ENCODE measurements at places on chromosomes 2 and 18.

GRCh38 chr2:52844701-52845423 is 922.7 kb upstream of the CHAC2 start:
- DNase-seq: no peak

DNA sequence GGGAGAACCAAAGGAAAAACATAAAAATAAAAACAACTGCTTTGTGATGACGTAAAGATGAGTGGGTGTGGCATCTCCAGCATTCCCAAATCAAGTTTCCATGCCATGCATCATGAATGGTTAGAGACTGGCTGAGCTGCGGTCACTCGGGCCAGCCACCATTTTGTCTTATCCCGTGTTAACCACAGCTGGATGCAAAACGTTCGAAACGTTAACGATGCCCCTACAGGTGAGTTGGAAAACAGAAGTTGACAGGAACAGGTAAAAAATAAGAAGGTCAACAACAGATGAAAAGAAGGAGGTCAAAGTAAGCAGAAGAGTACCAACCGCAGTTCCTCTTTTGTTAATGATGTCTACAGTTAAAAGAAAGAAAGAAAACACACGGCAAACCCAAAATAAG is 411.1 kb downstream of the NRXN1 start:
- no peak for DNase-seq

DNA sequence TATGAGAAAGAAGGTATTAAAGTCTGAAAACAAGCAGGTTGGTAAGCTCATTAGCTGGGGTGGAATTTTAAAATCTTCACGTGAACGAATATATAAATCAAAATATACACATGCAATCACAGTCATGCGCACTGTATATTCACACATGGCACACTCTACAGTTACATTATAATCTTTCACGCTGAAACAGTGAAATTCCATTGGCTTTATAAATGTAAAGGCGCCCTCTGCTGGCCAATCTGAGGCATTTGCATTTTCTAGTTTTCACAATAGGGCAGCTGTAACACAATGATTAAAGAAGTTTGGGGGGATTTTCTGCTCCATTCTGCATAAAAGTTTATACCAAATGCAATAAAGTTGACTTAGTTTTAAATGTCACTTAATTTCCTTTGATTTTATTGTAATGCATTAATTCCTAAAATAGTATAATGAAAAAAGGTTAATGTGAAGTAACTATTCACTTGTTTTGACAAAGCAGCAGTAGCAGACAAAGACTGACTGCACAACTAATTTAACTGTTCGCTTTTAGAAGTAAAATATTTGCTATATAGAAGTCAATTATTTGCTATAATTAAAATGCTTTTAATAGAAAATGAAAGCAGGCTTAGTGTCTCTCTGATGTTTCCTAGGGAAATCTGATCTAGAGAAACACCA is 17.2 kb downstream of the IFIH1 start:
- DNase-seq: peak; percentile 59

GRCh38 chr18:78525366-78526111 is 454.1 kb upstream of the SALL3 start:
- no peak for DNase-seq

GRCh38 chr2:215769246-215769645 is 244.1 kb downstream of the MREG start:
- no peak for DNase-seq

DNA sequence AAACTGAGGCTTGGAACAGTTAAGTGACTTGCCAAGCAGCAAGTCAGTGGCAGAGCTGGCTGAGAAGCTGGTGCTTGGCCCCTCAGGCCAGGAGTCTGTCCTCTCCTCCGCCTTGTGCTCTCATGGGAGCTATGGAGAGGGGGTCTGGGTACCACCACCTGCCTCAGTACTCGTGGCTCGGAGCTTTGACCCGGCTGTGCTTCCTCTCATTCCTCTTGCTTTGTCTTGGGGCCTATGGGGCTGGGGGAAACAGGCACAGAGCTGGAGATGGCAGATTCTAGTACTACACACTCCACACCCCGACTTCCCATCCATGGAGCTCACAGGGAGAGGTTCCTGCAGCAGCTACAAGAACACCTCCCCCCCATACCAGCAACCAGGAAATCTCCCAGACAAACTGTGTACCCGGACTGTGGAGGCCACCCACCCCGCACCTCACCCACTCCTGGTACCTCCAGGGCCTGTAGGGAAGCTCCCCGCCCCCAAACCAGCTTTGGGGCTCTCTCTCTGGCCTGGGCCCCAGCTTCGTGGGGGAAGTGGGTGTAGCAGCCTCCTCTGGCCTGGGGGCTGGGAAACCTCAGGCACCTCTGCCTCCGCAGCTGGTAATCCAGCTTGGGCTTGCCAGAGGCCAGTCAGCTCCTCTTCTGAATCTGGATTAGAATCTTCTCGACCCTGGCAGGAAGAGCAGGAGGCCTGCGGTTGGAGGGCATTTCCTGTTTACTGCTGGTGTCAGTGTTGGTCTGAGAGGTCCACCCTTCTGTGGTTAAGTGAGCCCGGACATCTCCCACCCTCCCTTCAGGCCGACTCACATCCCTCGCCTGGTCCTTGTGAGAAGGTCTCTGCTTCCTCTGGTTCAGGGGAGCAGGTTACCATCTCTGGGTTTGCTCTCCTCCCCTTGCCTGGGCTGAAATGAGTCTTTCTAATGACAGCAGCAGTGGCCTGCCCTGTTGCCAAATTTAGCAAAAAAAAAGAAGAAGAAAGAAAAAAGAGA is 22.3 kb upstream of the RHOB start:
- no peak for DNase-seq

DNA sequence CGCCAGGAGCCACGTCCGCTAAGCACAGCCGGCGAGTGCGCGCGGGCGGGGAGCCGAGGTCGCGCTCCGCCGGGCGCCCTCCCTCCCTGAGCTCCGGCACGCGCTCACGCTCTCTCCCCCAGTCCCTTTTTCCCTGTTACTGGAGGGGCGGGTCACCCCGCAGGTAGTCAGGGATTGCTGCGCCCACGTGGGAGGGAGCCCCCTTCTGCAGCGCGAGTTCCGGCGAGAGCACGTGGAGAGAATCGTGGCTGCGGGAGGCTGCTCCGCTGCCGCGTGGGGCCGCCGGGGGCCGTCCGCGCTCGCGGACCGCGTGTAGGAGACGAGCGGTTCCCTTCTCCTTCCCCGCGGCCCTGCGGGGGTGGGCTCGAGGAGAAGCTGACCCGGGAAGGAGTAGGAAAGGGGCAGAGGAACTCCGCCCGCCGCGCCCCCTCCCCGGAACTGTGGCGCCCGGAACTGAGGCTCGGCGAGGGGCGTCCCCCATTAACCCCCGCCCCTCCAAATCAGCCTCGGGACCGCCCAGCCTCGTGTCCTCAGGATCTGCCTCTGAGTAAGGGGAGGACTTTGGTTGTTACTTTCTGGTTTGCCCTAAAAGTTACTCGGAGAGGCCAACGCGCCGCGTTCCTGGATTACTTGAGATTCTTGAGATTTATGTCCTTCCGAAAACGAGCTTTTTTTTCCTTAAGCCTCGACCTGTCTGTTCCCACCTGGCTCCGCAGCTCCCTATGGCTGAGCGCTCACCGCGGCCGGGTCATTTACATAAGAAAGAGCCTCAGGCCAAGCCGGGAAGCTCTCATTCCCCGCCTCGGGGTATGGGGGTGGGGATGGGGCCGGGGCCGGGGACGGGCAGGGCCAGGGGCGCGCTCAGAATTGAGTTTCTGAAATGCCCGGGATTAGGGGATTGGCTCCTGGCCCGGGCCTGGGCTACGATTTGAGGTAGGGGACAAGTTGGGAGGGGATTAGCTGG is 1.1 kb downstream of the HK2 start:
- DNase-seq: no peak

- DNase-seq: no peak
Measured at GRCh38 chr2:38113051-38113450, 37.1 kb upstream of the CYP1B1 start.

DNA sequence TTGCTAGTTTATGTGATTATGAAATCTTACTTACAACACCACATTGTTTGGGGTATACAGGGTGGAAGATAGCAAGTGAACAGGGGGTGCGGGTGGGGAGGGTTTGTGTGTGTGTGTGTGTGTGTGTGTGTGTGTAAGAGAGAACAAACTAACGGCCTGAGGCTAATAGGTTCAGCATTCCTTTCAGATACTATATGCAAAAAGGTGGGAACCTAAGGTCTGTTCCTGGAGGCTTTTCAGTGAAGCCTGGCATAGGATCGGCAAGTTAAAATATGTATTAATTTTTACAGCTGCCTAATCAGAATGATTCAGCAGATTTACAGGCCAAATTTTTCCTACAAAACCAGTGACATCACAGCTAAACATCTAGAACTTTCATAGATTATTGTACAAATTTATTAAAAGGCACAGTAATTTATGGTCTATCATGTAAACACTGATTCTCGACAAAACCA is 7.6 kb upstream of the SPDYA start:
- no peak for DNase-seq

DNA sequence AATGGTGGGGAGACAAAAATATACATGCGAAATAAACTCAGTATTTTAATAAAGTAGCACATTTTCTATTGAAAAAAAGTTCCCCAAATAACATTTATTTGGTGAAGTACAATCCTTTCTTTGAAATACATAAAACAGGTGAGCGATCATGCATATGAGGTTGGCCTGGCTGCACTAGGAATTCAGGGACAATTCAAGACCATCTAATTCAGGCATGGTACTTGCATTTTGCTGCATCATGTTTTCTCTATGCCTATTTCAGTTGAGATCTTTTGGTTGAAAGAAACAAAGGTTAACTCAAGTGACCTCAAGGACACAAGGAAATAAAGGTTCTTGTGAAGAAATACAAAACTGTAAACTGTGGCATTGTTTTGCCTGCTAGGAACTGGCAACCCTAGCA is 19.8 kb upstream of the TAF4B start:
- no peak for DNase-seq

GRCh38 chr18:63192885-63193349 is 126.7 kb downstream of the BCL2 start:
- DNase-seq: peak; percentile 44

DNA sequence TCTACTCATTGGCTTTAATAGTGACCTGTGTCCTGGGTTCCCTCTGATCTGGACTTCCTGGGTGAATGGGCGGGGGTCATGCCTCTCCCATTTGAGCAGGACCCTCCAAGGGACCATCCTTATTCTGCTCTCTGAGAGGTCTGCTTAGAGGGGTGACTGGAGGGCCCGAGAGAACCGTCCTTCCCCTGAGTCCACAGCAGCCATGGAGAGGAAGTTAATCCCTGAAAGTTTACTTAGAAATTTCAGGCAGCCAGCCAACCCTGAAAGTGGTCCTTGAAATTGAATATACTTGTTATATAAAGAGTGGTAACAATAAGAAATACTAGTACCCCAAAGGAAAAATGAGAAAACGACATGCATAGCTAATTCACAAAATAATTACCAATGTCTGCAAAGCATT is 226.1 kb downstream of the DYSF start:
- DNase-seq: no peak

DNA sequence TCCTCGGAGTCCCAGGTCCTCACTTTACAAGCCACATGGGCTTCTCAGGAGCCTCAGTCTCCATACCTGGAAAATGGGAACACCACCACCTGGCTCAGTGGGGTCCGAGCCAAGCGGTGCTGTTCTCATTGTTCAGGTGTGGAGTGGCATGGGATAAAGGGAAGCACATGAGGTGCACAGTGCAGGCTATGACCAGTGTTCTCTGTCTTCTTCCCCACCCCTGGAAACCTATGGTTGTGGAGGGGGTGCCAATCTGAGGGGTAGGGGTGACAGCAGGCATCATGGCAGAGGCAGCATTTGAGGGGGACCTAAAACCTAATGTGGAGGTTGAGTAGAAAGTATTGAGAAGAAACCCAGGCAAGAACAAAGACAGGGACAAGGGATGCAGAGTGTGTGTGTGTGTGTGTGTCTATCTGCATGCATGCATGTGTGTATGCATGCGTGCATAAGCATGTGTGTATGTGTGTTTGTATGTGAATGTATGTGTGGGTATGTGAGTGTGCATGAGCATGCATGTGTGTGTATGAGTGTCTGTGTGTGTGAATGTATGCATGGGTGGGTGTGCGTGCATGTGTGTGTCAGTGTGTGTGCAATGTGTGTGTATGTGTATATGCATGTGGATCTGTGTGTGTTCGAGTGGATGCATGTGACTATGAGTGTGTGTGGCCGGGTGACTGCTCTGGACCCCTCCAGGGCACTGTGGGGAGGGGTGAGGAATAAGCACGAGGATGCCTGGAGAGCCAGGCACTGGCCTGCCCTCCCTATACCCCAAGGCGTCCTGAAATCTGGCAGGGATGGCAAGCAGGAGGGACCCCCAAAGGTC is 4.0 kb downstream of the KIF1A start:
- DNase-seq: no peak

All from SHP77 treated with DMSO at 0.1 percent for 48 hours (cell line).